ENCODE measurements at places on chromosomes 1 and 21. TPM values are rescaled to one million over a fixed set of nuclear protein-coding genes. Genes with fewer than 3 reads are reported as not detected.

The GJB3 gene
- total RNA-seq, result 0.31 TPM

The OLFML3 gene
- 69.9 TPM for total RNA-seq

The CENPF gene
- 123 TPM for total RNA-seq

The TFF3 gene
- total RNA-seq, result not detected

The KRTAP21-3 gene
- not detected for total RNA-seq

The EYA3 gene
- total RNA-seq, result 25.5 TPM

- no peak overlapping the region for H3K27ac ChIP-seq
- H3K27me3 ChIP-seq, result no peaks in the 10 kb centered on the region
- no peak for DNase-seq
- H3K4me3 ChIP-seq, result no peak overlapping the region
- H3K4me1 ChIP-seq, result no peaks in the 10 kb centered on the region
These were observed 12.6 kb downstream of the KCND3 start for GRCh38 chr1:111976842-111977241.

DNA sequence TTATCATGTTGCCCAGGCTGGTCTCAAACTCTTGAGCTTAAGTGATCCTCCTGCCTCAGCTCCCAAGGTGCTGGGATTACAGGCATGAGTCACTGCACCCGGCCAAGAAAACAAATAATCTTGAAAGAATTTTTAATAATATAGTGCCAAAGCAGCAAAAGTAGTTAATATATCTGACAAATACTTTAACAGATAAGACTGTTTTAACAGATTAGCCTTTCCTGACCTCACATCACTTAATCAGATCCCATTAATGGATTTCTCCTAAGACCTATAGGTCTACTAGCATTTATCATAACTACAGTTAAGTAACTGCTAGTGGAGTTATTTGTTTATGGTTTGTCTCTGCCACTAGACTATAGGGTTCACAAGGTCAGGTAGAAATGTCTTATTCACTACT, 61.1 kb upstream of the HP1BP3 start:
- H3K4me1 ChIP-seq, result no peaks in the 10 kb centered on the region
- no peak overlapping the region for H3K27ac ChIP-seq
- H3K4me3 ChIP-seq, result no peak overlapping the region
- no peaks in the 10 kb centered on the region for H3K27me3 ChIP-seq

DNA sequence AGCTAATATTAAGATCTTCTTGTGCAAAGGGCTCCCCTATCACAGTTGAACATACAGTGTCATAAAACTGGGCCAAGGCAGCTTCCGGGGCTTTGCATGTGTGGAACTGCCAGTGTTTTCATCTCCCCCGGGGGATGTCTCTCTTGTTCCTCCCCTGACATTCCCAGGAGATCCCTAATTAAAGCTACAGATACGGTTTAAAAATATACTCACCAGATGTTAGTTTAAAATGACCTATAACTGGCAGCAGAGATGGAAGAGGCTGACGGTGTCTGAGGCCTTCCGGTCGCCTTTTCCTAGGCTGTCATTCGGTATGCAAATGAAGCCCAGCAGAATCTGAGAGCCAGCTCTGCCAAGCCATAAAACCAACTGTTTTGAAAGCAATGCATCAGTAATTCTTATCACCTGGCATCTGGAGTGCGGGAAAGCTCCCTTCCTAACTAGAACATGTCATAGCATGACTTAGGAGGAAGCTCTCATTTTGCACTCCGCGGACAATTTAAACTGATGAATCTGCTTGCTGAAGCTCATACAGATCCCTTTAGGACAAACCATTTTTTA, 436.5 kb upstream of the VAMP3 start:
- DNase-seq, result peak; percentile 15
- H3K4me3 ChIP-seq, result no peak overlapping the region

GRCh38 chr1:17617787-17618557, 78.5 kb downstream of the ARHGEF10L start:
- no peak overlapping the region for H3K4me3 ChIP-seq
- H3K36me3 ChIP-seq, result no peaks in the 10 kb centered on the region
- no peaks in the 10 kb centered on the region for H3K27me3 ChIP-seq
- H3K4me1 ChIP-seq, result no peaks in the 10 kb centered on the region
- no peak for DNase-seq

DNA sequence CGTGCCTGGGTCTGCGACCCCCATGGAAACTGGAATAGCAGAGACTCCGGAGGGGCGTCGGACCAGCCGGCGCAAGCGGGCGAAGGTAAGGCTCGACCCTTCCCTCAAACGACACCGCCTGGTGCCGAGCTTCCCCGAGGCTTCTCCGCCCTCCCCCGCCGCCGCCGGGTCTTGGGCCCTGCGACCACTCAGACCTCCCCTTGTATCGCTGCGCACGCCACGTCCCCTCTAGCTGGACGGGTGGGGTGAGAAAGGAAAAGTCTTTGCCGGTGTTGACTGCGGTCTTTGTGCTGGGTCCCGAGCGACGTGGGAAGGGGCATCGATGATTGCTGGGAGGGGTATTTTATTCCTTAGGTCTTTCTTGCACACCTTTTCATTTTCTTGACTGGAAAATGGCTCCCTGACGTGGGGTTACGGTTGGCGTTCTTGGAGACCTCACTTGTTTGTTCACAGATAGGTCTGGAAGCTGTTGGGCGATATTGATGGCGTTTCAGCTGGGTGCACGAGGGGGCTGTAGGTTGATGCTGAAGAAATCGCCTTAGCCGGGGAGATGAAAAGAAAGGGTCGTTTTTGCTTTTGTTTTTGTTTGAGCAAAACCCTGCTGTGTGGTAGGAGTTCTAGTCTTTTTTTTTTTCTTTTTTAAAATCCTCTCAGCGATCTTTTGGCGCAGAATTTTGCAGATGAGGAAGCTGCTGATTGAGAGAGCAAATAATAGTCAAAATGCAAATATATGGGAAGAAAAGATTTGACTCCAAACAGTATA, 776 bp downstream of the KDM1A start:
- H3K27ac ChIP-seq, result peak overlapping the region; percentile 92
- H3K4me1 ChIP-seq, result peaks cover 6% of the 10 kb centered on the region
- H3K4me3 ChIP-seq, result peak overlapping the region; percentile 84

DNA sequence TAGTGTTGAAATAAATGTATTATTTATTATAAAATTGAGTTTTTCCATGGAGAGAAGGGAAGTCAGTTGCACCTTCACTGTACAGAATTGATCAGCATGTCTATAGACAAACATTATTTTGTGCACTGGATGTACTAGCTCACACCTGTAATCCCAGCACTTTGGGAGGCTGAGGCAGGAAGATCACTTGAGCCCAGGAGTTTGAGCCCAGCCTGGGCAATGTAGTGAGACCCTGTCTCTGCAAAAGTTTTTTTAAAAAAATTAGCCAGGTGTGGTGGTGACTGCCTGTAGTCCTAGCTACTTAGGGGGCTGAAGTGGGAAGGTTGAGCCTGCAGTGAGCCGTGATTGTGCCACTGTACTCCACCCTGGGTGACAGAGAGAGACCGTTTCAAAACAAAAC, 87.7 kb downstream of the MAST2 start:
- no peaks in the 10 kb centered on the region for H3K36me3 ChIP-seq
- H3K27me3 ChIP-seq, result no peaks in the 10 kb centered on the region

DNA sequence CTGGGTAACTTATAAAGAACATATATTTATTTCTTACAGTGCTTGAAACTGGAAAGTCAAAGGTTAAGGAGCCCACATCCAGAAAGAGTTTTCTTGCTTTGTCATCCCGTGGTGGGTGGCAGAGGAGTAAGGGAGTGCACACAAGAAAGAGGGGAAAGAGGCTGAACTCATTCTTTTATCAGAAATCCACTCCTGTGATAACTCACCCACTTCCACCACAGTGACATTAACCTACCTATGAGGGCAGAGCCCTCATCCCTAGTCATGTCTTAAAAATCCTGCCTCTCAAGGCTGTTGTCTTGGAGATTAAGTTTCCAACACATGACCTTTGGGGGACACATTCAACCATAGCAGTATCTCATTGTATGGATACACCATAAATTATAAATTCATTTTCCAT, 32.5 kb upstream of the RGS4 start:
- no peak overlapping the region for H3K27ac ChIP-seq
- no peaks in the 10 kb centered on the region for H3K36me3 ChIP-seq
- no peak overlapping the region for H3K4me3 ChIP-seq
- H3K27me3 ChIP-seq, result no peaks in the 10 kb centered on the region

- no peaks in the 10 kb centered on the region for H3K36me3 ChIP-seq
- no peaks in the 10 kb centered on the region for H3K27me3 ChIP-seq
- DNase-seq, result no peak
- H3K4me1 ChIP-seq, result peaks cover 8% of the 10 kb centered on the region
These were observed 61.4 kb upstream of the HMCN1 start for GRCh38 chr1:185672719-185673360.

DNA sequence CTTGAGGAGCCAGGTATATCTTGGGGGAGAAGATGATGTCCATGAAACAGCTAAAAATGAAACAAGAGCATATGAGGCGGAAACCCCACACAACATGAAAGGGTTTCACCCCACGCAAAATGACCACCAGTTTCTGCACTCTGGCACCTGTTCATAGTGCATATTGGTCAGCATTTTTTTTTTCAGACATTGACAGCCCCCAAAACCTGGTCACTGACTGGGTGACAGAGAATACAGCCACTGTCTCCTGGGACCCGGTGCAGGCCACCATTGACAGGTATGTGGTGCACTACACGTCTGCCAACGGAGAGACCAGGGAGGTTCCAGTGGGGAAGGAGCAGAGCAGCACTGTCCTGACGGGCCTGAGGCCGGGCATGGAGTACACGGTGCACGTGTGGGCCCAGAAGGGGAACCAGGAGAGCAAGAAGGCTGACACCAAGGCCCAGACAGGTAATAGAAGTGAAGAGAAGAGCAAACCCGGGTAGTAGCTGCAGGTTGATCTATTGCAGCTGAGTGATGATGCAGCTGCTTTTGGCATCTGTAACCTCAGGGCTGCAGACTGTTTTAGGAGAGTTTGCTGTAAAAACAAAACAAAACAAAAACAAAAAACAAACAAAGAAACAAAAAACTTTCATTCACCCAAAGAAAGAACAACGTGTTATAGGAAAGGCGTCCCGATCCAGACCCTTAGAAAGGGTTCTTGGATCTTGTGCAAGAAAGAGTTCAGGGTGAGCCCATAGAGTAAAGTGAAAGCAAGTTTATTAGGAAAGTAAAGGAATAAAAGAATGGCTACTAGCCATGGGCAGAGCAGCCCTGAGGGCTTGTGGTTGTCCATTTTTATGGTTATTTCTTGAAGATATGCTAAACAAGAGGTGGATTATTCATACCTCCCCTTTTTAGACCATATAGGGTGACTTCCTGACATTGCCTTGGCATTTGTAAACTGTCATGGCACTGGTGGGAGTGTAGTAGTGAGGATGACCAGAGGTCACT, 51.0 kb downstream of the TNN start:
- DNase-seq, result no peak
- H3K4me3 ChIP-seq, result no peak overlapping the region
- no peaks in the 10 kb centered on the region for H3K4me1 ChIP-seq
- no peaks in the 10 kb centered on the region for H3K27me3 ChIP-seq
- H3K36me3 ChIP-seq, result no peaks in the 10 kb centered on the region
- H3K27ac ChIP-seq, result no peak overlapping the region

GRCh38 chr1:63794939-63795378, 21.1 kb downstream of the ROR1 start:
- no peaks in the 10 kb centered on the region for H3K27me3 ChIP-seq
- peaks cover 96% of the 10 kb centered on the region for H3K4me1 ChIP-seq
- no peaks in the 10 kb centered on the region for H3K36me3 ChIP-seq
- H3K4me3 ChIP-seq, result no peak overlapping the region

DNA sequence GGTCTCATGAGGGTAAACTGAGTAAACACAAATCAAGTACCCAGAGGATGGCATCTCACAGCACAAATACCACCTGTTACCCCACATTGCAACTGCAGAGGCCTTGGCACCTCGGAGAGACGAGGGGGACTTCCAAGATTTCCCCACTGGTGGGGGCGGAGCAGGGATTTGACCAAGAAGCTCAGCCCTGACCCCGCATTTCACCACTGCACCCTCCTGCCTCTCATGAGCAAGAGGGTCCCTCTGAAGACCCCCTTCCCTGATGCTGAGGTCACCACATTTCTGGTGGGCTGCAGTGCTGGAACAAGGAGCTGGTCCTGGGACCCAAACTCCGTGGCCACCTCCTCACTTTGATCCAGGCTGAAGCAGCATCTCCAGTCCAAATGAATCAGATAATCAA, 342.4 kb downstream of the NPHP4 start:
- no peaks in the 10 kb centered on the region for H3K4me1 ChIP-seq
- H3K27me3 ChIP-seq, result no peaks in the 10 kb centered on the region
- no peak for DNase-seq

DNA sequence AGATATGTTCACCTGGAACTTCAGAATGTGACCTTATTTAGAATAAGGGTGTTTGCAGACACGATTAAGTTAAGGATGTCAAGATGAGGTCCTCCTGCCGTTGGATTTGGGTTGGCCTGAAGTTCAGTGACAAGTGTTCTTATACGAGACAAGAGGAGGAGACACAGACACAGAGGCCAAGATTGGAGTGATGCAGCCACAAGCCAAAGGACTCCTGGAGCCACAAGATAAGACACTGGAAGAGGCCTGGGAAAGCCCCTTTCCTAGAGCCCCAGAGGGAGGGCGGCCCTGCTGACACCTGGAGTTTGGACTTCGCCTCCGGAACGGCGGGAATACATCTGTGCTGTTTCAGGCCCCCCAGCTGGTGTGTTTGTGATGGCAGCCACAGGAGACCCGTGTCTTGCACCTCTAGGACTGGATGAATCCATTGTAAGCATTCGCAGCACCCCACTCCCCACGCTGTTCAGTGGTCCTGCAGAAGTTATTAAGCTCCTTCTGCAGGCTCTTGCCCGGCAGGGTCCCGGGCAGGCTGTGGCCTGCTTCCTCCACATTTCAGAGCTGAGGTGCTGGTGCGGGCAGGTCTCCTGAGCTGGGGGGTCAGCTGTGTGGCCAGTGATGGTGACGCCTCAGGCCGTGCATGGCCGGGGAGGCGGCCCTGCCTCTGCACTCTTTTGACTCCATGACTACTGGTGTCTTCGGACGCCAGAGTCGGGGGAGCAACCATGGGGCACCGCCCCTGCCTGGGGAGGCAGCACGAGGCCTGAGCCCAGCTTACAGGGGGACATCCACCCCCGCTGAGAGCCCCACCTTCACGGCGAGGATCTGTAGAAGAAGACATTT, 34.6 kb downstream of the UMODL1 start:
- no peaks in the 10 kb centered on the region for H3K4me1 ChIP-seq
- no peak overlapping the region for H3K4me3 ChIP-seq

DNA sequence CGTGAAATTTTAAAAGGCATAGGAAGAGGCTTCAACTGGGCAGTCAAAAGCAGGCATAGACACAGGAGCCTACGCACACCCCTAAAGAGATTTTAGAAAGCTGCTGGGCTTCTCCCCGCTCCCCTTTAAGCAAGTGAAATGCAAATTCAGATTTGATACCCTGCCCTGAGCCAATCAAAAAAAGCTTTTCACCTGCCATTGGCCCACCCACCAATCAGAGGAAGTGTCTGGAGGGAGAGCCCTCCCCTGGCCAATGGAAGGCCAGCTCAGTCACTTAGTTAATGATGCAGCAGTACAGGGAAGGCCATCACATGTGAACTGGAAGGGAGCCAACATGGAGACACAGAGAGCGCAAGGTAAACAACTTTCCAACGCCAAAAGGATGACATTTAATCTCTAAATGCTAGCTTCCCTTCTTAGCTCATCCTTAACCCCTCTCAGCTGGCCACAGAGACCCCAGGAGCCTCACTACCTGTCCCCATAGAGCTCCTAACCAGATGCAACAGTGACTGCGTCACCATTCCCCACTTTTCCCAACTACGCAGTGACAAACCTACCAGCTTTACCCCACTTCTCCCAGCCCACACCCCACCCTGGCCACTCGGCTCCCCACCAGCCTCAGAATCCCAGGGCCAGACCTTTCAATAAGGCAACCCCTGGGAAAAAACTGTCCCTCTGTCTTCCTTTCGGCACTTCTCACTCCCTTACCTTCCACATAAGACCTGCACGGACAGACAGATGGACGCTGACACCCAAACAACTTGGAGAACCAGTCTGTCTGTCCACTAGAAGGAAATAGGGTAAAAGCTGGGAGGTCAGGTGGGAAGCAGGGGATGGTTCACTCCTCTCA, 71.0 kb downstream of the CD46 start:
- no peak overlapping the region for H3K4me3 ChIP-seq
- no peaks in the 10 kb centered on the region for H3K36me3 ChIP-seq
- no peaks in the 10 kb centered on the region for H3K4me1 ChIP-seq
- peak; percentile 53 for DNase-seq
- H3K27me3 ChIP-seq, result no peaks in the 10 kb centered on the region
- no peak overlapping the region for H3K27ac ChIP-seq
